ENCODE measurements at places on chromosomes 1 and 21. TPM values are rescaled to one million over a fixed set of nuclear protein-coding genes. Genes with fewer than 3 reads are reported as not detected.

DNA sequence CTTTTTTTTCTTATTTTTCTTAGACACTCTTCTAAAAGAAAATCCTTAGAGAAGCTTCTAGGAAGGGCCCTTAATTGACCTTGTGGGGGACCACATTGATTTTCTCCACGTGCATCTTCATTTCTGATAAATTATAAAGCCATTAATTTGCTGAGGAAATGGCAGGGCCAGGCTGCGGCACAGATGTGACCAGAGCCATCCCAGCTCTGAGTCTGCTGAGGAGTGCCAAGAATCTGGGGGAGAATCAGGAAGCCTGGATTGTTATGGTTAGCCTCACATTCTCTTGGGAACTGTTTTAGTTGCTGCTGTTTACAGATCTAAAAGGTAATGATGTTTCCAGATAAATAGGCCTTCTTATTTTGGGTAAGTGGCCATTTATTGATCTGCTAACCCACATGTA lies 16.2 kb downstream of the PROX1 start:
- no peak for DNase-seq

GRCh38 chr21:15054089-15054488 lies 10.7 kb downstream of the NRIP1 start:
- DNase-seq: no peak

The HENMT1 gene
- 5.6 TPM for total RNA-seq

The NPPB gene
- 0.81 TPM for total RNA-seq

The ZBTB7B gene
- 80.4 TPM for total RNA-seq

The ADCY10 gene
- total RNA-seq: 0.29 TPM

The CELA2A gene
- total RNA-seq: not detected

The TMCO4 gene
- 24.3 TPM for total RNA-seq
